Right hindlimb (tissue), 1 donor: ENCODE measurements at places on chromosomes 3 and 15.

- no peak for DNase-seq
Measured at GRCh38 chr3:188095431-188095830, 58.5 kb upstream of the LPP start.

DNA sequence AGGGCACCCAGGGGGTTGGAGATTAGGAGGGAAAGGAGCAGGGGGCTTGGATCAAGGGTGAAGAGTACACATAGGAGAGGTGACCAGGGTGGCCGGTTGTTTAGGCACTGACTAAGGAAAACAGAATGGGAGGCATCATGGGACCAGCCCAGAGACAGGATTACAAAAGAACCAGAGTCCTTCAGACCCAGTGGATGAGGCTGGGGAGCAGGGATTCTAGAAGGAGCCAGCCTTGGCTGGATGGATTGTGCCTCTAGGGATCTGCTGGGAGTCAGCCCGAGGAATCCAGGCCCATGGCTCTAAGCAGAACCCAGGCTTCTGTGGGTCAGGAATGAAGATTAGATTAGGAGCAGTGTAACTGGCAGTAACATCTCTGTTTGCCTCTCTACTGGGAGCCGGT is 98.6 kb downstream of the ARNT2 start:
- DNase-seq = no peak

DNA sequence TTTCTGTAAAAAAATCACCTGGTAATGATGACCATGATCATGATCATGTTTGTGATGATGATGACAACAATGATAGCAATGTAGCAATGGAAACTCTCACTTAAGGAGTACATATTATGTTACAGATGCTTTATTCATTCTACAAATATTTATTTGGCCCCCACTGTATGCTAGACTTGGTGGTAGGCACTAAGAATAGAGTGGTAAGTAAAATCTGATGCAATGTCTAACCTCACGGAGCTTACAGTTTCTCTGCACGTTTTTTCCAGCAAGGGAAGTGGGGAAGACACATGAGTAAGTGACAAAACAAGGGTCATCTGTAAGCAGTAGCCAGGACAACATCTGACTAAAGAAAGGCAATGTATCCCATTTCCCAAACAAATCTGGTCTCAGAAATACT is 199.4 kb upstream of the MRPL3 start:
- DNase-seq = no peak

- no peak for DNase-seq
Measured at GRCh38 chr3:61530355-61530754, 31.0 kb upstream of the PTPRG start.

- DNase-seq = no peak
Measured at GRCh38 chr3:194040516-194041273, 95.3 kb upstream of the HES1 start.

GRCh38 chr3:112685956-112686799 is 45.2 kb upstream of the CCDC80 start:
- DNase-seq = no peak

GRCh38 chr3:9098716-9099675 is 135.7 kb upstream of the RAD18 start:
- peak; percentile 77 for DNase-seq

DNA sequence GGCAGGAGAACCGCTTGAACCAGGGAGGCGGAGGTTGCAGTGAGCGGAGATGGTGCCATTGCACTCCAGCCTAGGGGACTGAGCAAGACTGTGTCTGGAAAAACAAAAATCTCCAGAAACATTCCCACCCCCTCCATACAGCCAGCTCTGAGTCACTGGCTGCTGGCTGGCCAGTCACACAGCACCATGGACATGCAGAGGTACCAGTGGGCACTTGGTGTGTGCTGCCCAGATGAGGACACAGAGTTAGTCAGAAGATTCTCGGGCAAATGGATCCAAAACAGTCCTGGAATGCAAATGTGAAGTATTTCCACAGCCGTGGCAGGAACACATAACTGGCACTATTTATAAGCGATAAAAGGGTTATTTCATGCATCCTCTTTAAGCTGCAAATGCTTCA is 44.6 kb downstream of the BDH1 start:
- DNase-seq = no peak

- no peak for DNase-seq
Measured at GRCh38 chr3:20322085-20322484, 136.1 kb upstream of the SGO1 start.

DNA sequence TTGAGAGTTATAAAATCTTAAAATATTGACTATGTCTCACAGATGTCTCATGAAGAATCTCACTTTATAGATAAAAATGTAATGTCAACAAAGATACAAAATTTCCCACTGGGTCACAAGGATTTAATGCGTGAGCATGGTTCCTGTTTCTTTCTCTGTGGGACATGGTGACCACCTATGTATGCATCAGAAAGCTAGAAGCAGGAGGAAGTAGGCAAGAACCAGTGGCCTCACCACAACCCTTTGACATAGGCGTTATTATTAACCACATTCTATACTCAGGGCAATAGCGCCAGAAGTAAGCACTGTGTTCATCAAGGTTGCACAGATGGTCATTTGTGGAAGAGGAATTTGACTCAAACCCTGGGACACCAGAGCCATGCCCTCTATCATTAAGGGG is 11.7 kb upstream of the ADAMTS17 start:
- DNase-seq = no peak

DNA sequence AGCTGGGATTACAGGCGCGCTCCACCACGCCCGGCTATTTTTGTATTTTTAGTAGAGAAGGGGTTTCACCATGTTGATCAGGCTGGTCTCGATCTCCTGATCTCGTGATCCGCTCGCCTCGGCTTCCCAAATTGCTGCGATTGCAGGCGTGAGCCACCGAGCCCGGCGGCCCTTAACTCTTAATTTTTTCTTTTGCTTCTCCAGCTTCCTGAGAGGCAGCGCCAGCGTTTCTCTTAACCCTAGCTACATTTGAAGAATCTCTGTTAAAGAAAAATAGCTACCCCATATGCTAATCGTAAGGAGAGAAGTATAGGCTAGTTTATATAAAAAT is 465 bp upstream of the GK5 start:
- no peak for DNase-seq

DNA sequence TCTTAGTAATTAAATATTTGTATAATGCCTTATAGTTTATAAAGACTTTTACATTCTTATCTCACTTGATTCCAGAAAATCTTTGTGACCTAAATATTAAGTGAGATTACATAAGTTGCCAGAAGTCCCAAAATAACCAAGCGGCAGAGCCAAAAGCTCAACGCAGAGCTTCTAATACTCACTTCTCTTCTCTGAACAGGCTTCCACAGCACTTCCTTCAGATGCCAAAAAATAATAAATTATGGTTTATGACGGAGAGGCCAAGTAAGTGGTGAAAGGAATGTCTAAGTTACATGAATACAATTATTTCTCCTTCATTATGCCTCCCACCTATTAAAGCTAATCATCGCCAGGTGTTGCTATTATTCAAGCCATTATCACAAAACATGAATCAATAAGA is 110.3 kb downstream of the GBE1 start:
- no peak for DNase-seq
